ENCODE measurements at places on chromosomes 6 and 20. TPM values are rescaled to one million over a fixed set of nuclear protein-coding genes. Genes with fewer than 3 reads are reported as not detected.
A peak's percentile ranks its signal among the peaks of the same experiment; 100 is the strongest.

Gene EFCAB8
- 0.57 TPM for total RNA-seq

DNA sequence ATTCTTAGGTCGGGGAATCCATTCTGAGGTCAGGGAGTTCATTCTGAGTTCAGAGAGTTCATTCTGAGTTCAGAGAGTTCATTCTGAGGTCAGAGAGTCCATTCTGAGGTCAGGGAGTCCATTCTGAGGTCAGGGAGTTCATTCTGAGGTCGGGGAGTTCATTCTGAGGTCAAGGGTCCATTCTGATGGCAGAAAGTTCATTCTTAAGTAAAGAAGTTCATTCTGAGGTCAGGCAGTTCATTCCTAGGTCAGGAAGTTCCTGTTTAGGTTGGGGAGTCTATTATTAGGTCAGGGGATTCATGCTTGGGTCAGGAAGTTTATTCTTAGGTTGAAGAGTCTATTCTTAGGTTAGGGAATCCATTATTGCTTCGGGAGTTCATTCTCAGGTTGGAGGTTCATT, 16.5 kb upstream of the NXT1 start:
- H3K4me1 ChIP-seq = no peaks in the 10 kb centered on the region
- peaks cover 2% of the 10 kb centered on the region for H3K36me3 ChIP-seq

Gene UBD
- total RNA-seq = not detected

- H3K27ac ChIP-seq = peak overlapping the region; percentile 80
- H3K36me3 ChIP-seq = no peaks in the 10 kb centered on the region
- H3K4me1 ChIP-seq = peaks cover 44% of the 10 kb centered on the region
- H3K27me3 ChIP-seq = no peaks in the 10 kb centered on the region
- H3K4me3 ChIP-seq = peak overlapping the region; percentile 86
These were observed 476 bp downstream of the IGF2R start for GRCh38 chr6:159969204-159969912.

- no peak overlapping the region for H3K27ac ChIP-seq
- H3K27me3 ChIP-seq = no peaks in the 10 kb centered on the region
- no peaks in the 10 kb centered on the region for H3K36me3 ChIP-seq
- DNase-seq = no peak
- H3K4me1 ChIP-seq = no peaks in the 10 kb centered on the region
These were observed 99.2 kb downstream of the VEGFA start for GRCh38 chr6:43869079-43869710.

- DNase-seq = no peak
- no peak overlapping the region for H3K27ac ChIP-seq
- peaks cover 77% of the 10 kb centered on the region for H3K27me3 ChIP-seq
- H3K4me1 ChIP-seq = no peaks in the 10 kb centered on the region
- H3K36me3 ChIP-seq = peaks cover 6% of the 10 kb centered on the region
- no peak overlapping the region for H3K4me3 ChIP-seq
These were observed 19.6 kb downstream of the TFAP2A start for GRCh38 chr6:10395171-10395703.

All from activated naive CD4-positive, alpha-beta T cell treated with anti-CD3 and anti-CD28 coated beads for 36 hours (primary cell).